A172 (cell line): ENCODE measurements at places on chromosomes 6 and 20. TPM values are rescaled to one million over a fixed set of nuclear protein-coding genes. Genes with fewer than 3 reads are reported as not detected.
A peak's percentile ranks its signal among the peaks of the same experiment; 100 is the strongest.

The C20orf204 gene
- total RNA-seq, result 0.89 and 1.2 TPM in 2 replicates

The ENPP5 gene
- not detected in 2 replicates for total RNA-seq

The HDGFL1 gene
- total RNA-seq, result not detected in 2 replicates

GRCh38 chr6:50289366-50289765 is 239.6 kb upstream of the DEFB112 start:
- no peak for DNase-seq

GRCh38 chr20:39961637-39962244 is 727.3 kb downstream of the MAFB start:
- DNase-seq, result no peak

DNA sequence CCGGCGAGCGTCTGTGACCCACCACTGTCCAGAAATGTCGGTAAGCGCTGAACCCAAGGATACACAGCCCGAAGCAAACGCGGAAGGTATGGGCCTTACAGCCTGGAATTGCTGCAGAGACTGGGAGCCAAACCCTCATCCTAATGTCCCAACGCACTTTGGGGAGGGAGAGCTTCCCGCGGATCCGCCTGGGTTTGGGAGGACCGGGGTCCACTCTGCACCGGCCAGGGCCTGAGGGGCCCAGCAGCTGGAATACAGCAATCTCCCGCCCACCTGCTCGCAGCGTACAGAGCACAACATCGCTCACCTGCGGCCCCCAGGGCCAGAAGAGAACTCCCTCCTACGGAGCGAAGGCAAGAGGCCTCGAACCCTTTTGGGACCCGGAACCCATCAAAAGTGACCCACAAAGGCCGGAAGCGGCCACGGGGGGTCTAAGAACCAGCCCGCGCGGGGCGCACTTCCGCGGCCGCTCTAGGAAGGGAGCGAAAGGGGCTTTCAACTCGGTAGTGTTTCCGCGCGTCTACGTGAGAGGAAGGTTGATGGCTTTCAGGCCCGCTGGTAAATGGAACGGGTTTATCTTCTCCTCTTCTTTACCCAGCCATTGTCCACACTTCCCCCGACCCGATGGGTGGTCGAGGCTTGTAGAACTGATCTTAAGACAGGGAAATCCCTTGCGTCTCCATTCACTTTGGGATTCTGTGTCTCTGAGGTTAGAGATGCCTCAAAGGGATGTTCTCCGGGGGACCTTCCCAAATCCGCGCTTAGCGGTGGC is at the start of gene ZSCAN12:
TSS of gene ZSCAN12 (minus strand) at position 398 of the 772 bp plus-strand sequence. CDS start 1,342 bp downstream, outside the sequence.
- peak; percentile 67 for DNase-seq

DNA sequence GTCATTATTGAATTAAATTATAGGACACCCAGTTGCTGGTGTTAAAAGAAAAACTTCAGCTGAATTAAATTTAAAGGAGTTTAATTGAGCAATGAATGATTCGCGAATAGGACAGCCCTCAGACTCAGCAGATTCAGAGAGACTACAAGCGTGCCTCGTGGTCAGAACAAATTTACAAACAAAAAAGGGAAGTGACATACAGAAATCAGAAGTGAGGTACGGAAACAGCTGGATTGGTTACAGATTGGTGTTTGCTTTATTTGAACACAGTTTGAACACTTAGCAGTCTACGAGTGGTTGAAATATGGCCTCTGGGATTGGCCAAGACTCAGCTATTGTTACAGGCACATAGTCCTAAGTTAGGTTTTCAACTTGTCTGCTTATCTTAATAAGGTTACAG is 25.8 kb upstream of the TNFRSF21 start:
- DNase-seq, result no peak
